ENCODE measurements at places on chromosomes 6 and 20.

DNA sequence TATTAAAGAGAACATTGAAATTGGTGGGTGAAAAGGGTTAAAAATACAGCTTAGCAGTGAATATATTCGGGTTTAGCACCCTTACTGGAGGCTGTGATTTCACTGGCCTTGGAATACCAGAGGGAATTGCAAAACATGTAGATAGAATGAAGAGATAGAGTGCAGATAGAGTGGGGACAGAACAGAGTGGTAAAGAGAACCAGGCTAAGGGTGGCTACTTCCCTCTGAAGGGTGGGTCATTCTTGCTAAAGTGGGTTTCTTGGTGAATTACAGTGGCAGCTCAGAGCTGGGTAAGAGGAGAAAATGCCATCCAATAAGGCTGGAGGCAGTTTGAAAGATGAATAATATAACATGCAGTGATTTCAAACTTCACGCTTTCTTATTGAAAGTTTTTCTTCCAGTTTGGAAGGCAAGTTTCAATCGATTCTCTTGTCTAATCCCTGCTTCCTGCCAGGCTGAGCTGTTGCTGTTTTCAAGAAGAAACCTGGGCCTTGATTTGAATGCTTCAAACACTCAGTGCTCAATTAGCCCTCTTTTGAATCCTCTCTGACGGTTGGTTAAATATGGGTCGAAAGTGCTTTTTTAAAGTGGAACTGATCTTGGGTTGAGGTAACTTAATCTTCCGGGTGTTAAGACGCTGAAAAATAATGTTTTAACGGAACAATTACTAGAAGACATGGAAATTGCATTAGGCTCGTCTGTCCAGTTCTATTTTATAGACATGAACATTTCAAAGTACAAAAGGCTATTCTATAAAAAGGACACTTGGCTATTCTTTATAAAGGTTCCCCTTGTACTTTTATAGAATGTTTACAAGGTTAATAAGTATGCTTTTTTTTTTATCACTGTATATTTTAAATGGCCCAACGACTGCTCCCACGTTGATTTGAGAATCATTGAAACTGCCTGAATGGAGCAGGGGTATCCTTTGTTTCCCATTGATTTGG, 203.3 kb downstream of the BCAS1 start:
- no peak for DNase-seq

DNA sequence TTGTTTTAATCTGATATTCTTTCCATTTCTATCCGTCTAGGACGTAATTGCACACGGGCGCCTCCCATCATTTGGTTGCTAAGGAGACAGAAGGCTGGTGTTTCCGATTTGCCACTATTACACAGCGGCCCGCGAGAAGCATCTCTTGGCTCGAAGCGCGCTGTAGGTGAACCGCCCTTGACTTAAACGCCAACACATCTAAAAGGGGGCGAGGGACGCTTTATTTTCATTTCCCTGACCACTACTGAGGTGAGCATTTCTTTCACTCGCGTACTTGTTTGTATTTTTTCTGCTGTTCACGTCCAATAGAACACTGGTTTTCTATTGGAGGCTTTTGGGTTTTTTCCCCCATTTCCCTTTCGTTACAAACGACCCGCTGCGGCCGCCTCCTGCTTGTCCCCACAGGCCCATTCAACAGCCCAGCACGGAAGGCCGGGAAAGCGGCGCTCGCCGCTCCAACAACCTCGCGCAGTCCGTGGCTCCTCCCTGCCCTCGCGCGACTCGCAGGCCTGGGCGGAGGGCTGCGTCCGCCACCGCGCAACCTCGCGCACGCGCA, 505 bp upstream of the WRNIP1 start:
- DNase-seq = no peak

DNA sequence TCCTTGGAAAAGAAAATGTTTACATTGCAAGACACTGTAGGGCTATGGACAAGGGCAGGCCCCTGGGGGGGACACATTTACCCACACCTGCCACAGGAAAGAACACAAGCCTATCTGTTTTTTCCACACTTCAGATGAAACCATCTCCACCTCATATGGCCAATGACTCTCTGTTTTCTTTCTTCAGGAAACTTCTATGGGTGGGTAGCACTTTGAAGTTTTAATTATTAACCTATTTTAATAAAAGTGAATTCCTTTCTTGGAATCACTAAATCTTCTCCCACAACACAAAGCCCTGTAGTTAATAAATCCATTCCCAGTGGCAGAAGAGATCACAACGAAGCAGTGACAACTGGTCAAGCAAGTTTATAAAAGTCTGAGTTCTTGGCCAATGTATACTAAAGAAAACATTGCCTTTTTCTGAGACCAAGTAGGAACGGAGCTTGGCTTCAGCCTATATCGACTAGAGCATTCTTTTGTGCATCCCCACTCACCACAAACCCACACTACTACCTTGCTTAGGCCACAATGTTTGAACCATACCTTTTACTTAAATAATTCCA, 125.1 kb upstream of the CARMIL1 start:
- DNase-seq = no peak

GRCh38 chr6:6602262-6602661, 13.7 kb downstream of the LY86 start:
- no peak for DNase-seq

DNA sequence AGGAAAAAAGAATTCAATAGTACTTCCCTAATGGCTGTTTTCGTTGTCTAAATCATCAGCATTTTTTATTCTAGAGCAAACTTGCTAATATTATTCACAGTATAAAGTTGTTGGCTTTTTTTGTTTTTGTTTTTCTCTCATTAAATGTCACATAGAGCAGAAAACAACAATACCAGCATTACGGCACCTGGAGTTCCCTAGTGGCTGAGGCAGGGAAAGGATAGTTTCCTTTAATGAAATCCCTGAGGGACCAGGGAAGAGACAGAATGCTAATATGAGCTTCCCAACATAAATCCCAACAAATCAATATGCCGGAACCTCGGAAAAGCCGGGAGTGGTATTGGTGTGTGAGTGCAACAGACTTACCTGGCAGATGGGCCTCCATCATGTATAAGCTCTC, 235.2 kb upstream of the ASCC3 start:
- no peak for DNase-seq

GRCh38 chr6:56230976-56231566, 16.3 kb downstream of the COL21A1 start:
- no peak for DNase-seq

DNA sequence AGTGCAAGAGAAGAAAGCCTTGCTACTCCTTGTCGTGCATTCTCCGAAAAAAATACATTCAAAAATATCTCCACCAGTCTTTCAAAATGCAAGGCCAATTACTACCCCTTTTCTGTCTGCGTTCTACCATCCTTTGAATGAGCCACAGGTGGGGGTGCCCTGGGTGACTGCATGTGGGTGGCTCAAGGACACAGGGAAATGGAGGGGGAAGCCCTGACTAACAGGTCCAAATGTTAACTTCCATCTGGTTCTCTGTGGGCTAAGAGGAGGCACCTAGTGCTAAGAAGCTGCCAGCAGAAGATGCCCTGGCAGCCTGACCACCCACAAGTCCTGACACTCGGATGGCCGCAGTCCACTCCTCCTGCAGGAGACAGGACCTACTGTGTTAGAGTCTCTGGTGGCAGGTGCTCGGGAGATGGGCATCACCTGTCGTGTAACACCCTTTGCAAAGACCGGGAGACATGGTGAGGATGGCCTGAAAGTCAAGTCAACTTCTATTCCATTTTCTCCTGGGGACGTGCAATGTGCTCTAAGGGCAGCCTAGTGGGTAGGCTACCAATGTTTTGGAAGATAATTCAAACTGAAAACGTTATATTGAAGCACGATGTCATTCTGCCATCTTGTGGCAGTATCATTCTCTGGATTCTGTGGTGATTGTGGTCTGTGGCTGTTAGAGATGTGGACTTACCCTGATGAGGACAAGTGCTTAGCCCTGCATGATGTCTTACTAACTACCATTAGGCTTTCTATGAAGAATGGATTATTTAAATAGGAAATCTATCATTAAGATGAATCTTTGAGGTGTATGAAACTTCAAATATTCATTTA, 27.4 kb upstream of the IGF2R start:
- DNase-seq = peak; percentile 23

GRCh38 chr20:31440012-31440659, at the start of gene DEFB123:
TSS of gene DEFB123 (plus strand) at chr20:31440632. CDS start at chr20:31440699, 67 bp downstream.
- DNase-seq = no peak

DNA sequence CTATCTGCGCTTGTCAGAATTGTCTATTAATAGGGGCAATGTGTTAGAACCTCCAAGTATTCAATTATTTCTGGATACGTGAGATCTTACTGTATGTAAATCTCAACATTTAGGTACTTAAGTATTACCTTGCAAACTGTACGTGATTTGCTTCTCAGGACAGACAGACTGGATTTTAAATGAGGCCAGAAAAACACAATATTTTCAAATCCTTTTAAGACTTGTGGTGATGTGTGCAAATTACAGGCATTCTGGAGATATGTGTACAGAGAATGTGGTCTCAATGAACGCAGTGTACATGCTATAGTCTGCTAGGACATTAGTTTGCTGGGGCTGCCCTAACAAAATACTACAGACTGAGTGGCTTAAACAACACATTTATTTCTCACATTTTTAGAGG, 16.9 kb downstream of the CCR6 start:
- no peak for DNase-seq

DNA sequence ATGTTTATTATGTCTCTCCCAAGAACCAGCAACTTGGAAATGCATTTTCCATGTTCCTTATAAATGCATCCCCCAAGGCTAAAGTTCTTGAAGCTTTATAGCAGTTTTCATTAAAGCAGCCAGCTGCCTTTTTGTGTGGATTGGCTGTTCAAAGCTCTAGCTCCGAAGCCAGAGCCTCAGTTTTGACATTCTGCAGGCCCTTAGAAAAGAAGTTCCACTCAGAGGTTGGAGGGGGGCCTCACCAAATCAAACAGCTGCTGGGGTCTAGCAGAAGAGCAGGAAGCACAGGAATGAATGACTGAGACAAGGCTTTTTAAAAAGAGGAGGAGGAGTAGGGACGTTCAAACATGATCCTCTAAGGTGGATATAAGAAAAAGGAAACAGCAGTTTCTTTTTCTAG, 4.2 kb upstream of the POU3F2 start:
- DNase-seq = no peak

DNA sequence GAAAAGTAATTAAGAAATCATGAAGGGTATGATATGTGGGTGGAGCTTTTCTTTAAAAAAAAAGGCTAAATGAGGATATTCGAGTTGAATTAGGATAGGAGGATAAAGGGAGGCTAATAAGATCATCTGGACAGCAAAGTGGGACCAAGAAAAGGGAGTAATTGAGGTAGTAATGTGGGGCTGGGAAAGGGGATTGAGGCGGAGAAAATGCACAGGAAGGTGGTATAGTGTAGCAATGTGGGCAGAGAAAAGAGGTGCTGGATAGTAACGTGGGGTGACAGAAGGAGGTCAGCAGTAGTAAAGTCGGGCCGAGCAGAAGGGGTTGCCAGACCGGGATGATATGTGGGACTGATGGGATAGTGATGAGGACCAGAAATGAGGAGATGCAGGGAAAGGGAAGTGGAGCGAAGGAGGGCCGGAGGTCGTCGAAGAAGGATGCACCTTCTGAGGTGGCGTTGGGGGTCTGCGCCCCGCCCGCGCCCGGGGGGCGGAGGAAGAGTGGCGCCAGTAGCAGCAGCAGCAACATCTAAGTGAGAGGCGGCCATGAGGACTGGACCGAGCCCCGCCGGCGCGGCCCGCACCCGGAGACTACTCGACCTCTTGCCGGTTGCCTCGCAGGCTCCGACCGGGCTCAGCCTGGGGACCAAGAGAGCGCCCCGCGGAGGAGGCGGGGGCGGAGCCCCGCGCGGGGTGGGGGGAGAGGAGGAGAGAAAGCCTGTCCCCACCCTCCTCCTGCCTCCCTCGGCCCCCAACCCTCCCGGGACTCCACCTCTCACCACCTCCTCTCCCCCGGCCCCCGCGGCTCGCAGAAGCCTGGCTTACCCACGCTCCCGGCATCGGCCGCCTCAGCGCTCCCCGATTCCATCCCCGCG, 887 bp downstream of the GABBR1 start:
- no peak for DNase-seq

Measured in HEK293T (cell line).